Activated CD4-positive, alpha-beta T cell treated with anti-CD3 and anti-CD28 coated beads for 48 hours (primary cell): ENCODE measurements at places on chromosomes 16 and 17.

DNA sequence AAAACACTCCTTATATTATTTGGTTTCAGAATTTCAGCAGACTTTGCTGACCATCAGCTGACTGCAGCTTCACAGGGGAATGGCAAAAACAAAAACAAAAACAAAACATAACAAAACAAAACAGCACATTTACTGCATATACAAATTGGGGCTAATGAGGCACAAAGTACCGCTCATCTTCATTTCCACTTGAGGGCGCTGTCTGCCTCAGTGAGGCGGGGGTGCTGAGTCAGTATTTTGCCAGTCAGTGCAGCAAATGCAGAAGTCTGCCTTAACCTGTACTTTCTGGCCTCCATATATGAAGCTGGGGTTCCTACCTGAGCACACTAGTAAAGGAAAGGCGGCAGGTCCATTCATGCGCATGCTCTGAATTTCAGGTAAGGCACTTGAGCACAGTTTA is 13.5 kb upstream of the DYNLRB2 start:
- DNase-seq = peak; percentile 74

GRCh38 chr17:29732209-29732608 is 109.5 kb upstream of the CORO6 start:
- no peak for DNase-seq

- DNase-seq = no peak
These were observed 29.5 kb upstream of the CDH1 start for GRCh38 chr16:68707340-68708152.

- DNase-seq = peak; percentile 63
These were observed 678 bp upstream of the AKAP10 start for GRCh38 chr17:19978209-19978802.

GRCh38 chr17:9205520-9206409 is 184.5 kb downstream of the NTN1 start:
- no peak for DNase-seq

DNA sequence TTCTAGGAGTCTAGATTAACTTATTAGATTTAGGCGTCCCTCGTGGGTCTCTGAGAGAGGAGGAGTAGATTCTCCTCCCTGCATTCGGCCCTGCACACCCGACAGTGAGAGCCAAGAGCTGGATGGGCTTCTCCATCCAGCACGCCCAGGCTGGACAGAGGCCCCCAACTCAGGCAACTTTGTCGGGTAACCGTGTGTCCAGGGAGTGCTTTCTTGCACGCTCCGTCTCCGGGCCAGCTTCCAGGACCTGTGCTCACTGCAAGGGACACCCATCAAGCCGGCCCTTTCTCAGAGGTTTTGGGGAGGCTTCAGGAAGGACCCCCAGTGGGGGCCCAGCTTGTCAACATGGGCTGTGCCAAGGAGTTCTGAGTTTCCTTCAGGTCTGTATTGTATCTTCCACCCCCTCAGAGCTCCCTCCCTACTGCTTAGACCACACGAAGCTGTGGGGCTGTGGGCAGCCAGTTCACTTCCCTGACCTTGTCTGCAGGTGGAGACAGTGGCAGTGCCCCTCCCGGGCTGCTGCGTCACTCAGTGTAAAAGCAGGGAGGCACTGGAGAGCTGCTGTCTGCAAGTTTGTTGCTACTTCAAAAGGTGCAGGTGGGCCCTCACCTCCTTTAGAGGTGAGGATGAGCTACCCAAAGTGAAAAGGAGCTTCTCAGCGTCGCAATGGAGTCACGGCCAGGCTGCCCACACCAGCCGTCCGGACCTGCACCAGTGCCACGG is 24.0 kb upstream of the C16orf78 start:
- DNase-seq = no peak

DNA sequence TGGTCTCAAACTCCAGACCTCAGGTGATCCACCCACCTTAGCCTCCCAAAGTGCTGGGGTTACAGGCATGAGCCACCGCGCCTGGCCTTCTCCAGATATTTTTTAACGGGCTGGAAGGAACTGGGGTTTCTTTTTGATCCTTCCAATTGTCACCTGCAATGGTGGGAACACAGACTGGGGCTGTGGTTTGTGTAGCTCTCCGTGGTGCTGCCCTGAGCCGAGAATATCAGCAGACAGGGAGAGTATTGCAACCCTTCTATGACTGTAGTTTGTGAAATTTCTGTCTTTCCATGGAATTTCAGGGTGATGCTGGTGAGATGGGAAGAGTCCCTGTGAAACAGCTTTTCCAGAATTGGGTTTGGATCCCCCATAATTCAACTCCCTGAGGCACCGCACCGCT is 263.5 kb downstream of the ENGASE start:
- DNase-seq = no peak

DNA sequence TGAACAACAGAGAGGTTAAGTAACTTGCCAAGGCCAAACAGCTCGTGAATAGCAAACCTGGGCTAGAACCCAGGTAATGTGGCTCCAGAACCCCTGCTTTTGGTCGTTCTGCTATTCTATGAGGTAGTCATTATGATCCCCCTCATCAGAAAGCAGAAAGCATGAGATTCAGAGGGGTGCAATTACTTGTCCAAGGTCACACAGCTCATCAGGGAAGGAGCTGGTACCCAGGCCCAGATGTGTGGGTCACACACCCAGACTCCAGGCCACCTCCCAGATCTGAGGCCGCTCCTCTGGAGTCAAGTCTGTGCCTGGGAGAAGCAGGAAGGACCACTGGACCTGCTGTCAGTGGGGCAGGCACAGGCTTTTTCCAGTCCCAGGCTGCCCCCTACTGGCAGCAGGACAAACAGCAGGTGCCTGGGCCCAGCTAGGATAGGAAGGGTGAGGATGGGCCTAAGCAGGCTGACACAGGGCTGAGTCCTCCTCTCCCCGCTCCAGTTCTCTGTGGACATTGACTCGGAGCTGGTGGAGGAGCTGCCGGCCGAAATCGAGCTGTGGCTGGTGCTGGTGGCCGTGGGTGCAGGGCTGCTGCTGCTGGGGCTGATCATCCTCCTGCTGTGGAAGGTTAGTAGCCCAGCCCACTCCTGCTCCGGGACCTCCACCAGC is 7.8 kb upstream of the PDK2 start:
- peak; percentile 83 for DNase-seq

- DNase-seq = no peak
These were observed 182.5 kb upstream of the ASIC2 start for GRCh38 chr17:33475594-33475993.

DNA sequence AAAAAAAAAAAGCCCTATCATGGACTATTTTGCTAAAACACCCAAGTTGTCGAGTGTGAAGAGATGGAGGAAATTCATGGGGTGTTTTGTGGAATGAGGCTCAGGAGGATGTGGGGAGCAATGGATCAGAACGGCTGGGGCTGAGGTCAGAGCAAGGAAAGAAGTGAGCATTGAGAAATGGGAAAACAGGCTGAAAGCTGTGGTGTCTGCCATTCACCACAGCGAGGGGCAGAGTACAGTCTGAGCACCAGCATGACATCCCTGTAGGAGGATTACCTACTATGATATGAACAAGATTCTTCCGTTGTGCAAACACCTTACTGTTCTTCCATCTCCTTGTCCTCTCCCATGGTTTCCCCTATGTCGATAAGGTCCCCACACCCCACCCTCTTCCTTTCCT is 193.1 kb downstream of the TMEM114 start:
- DNase-seq = no peak

DNA sequence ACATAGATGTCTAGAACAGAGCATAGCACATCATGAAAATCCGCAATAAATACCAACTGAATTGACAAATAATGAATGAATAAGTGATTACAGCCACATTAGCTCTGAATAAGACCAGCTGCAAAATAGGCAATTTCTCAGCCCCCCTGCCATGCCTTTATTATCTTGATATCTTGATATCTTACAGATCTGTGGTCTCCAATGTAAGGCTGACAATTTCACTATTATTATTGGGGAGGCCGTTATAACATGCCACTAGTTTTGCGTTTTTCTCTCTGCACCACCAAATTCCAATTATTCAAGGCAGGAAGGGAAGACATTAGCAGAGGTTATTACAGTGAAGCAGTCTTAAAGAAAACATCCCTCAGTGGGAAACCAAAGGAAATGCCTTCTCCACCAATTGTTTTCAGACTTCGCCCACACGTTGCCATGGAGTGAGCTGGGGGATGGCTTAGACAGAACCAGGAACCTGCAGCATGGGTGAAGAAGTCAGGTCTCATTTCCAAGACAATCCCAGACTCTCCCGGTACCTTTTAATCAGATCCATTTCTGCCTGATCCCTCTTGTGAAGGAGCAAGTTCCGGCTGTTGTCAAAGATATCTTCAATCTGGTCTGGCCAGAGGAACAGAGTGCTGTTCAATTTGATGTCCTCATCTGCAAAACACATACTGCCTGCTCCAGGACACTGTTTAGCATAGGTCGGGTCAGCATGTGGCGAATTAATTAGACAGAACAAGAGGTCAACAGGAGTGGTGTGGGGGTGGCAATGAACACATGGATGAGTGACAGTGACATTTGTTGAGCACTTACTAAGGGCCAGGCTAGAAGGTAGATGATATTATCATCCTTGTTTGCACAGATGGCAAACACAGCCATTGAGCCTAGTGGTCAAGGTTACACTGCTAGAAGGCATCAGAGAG is 46.4 kb downstream of the DNAH3 start:
- DNase-seq = no peak
